ENCODE measurements at places on chromosomes 3 and 15.

DNA sequence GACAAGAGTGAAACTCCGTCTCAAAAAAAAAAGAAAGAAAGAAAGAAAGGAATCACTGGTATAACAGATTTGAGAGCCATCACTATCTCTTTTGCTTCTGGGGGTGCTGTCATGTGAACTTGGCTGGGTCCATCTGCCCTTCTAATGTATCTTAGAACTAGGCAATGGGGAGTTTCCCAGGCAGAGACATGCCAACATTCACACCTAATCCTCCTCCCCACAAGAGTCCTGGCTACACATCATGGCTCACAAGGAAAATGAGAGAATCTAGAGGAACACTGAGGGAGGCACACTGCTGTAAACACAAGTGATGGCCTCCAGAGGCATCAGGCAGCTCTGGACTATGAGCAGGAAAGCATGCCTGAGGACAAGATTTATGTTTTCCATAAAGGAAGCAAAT lies 67.8 kb upstream of the PPP2R3A start:
- no peak for DNase-seq

DNA sequence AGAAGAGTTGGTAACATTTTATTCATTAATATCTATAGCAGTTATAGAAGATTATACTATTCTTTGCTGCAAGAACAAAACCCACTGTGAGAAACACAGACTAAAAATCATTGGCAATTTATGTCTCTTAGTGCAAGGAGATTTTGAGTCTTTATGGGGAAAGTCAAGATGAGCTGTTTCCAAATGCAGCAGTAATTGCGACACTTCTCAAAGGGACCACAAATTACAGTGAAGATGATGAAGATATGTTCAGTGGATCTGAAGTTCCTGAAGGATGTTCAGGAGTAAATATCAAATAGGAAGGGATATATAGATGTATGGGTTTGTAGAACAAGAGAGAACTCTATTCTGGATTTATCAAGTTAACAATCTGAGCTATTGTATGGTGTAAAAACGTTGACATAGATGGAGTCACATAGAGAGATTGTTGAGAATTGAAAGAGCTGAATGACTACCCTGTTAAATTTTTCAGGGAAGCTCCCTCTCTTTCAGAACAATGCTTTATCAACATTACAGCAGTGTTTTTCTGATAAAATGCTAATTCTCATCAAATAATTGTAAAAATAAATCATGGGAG lies 71.8 kb downstream of the DTWD1 start:
- no peak for DNase-seq

DNA sequence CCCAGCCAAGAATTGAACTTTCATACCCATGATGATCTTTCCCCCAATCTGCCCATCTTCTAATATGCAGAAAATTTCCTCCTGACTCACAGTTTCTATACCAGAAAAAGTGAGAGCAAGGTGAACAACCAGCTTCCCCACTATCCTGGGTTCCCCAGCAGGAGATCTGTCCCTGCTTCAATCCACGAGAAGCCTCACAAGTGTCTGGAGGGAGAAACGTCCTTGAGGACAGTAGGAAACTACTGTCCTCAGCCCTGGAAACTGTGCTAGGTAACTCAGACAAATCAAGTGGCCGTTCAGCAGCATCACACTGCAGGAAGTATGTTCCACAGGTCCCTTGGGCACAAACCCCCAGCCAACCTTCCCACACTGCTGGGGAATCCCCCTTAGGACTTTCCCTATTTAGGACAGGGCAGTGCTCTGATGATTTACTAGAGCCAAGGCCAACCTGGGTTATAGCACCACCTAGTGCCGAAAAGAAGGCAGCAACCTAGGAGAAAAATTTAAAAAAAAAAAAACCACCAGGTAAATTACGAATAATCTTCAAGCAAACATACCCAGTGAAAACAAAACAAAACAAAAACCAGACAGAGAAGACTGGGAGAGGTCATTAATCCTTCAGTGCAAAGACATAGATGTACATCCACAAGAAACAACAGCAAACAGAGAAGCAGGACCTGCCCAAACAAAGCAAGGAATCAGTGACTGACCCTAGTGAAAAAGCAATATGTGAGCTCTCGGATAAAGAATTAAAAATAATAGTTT lies 36.0 kb downstream of the MORC1 start:
- DNase-seq, result no peak

DNA sequence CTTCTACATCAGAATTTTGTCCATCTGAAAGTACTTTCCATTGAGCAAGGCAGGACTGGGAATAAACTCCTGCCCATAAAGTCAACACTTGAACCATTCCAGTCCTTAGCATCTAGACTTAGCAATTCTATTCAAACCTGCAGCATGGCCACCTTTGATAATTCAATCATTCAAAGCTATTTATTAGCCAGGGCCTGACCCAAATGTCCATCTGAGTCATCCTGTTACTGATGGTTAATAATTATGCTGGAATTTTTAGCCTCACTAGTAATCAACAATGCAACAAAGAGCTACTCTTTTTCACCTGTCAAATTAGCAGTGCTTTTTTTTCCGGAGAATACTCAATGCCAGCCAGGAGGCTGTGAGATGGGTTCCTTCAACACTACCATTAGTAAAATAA lies 72.7 kb upstream of the SNRK start:
- no peak for DNase-seq

Data from right renal cortex interstitium (tissue), 3 donors.